ENCODE measurements at places on chromosomes 11 and 22.

DNA sequence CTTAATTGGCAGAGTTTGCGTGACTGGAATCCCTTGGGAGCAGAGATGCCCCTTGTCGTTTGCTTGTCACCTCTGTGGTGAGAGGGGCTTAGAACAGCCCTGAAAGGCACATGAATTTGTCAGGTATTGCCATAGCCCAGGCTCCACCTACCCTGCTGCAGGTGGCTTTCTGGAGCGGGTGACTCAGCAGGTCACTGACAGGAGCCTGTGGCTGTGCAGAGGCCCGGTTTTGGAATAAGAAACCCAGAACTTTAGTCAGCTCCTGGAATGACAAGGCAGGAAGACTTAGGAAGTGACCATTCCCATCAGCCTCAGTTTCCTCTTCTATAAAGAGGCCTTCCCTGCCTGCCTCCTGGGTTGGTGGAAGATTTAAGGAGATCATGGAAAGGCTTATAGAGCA is 539.7 kb downstream of the INSC start:
- DNase-seq = no peak

- no peak for DNase-seq
These were observed 440.1 kb upstream of the DDI1 start for GRCh38 chr11:103596315-103596714.

GRCh38 chr22:50082961-50083461 is 2.2 kb downstream of the MLC1 start:
- no peak for DNase-seq

- no peak for DNase-seq
These were observed 24.1 kb downstream of the RGL4 start for GRCh38 chr22:23714596-23715578.

GRCh38 chr22:39452740-39453040 is 4.1 kb upstream of the MGAT3 start:
- no peak for DNase-seq

DNA sequence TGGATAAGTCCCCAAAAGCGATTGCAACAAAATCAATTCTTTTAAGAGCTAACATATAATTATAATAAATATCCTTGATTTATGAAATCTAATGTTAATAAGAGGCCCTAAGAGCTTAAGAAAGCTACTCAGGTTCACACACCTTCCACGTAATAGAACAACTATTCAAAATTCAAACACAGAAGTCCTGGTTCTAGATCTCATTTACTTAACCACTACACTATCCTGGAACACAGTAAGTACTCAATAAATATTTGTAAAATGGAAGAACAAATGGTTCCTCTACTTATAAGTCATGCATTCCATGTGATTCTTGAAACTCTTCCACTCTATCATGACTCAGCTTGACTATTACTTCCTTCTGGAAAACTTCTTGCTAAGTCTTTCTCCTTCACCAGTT is 268.2 kb downstream of the FAM181B start:
- DNase-seq = no peak

- no peak for DNase-seq
These were observed 62.9 kb downstream of the MYEOV start for GRCh38 chr11:69356703-69357457.

All from thoracic aorta (tissue), 2 donors.